A673 (cell line): ENCODE measurements at places on chromosomes 6 and 20. TPM values are rescaled to one million over a fixed set of nuclear protein-coding genes. Genes with fewer than 3 reads are reported as not detected.

DNA sequence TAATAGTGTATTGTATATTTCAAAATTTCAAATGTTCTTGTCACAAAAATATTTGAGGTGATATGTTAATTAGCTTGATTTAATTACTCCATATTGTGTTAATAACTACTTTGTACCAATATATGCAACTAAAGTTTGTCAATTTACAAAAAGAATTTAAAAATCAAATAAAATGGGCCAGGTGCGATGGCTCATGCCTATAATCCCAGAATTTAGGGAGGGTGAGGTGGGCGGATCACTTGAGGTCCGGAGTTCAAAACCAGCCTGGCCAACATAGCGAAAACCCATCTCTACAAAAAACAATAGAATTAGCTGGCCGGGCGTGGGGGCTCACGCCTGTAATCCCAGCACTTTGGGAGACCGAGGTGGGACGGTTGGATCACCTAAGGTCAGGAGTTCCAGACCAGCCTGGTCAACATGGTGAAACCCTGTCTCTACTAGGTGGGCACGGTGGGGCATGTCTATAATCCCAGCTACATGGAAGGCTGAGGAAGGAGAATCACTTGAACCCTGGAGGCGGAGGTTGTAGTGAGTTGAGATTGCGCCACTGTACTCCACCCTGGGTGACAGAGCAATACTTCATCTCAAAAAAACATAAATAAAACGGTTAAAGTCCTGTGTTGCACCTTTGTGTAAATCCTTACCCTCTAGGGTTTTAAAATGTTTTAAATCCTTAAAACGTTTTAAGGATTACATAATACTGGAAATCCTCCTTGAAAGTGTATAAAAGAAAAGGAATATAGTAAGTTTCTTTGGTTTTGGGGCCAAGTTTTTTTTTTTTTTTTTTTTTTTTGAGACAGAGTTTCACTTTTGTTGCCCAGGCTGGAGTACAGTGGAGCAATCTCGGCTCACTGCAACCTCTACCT is 4.0 kb downstream of the HSPA1B start:
- no peak for DNase-seq

OR2H2 gene
- not detected in 2 replicates for total RNA-seq

DNA sequence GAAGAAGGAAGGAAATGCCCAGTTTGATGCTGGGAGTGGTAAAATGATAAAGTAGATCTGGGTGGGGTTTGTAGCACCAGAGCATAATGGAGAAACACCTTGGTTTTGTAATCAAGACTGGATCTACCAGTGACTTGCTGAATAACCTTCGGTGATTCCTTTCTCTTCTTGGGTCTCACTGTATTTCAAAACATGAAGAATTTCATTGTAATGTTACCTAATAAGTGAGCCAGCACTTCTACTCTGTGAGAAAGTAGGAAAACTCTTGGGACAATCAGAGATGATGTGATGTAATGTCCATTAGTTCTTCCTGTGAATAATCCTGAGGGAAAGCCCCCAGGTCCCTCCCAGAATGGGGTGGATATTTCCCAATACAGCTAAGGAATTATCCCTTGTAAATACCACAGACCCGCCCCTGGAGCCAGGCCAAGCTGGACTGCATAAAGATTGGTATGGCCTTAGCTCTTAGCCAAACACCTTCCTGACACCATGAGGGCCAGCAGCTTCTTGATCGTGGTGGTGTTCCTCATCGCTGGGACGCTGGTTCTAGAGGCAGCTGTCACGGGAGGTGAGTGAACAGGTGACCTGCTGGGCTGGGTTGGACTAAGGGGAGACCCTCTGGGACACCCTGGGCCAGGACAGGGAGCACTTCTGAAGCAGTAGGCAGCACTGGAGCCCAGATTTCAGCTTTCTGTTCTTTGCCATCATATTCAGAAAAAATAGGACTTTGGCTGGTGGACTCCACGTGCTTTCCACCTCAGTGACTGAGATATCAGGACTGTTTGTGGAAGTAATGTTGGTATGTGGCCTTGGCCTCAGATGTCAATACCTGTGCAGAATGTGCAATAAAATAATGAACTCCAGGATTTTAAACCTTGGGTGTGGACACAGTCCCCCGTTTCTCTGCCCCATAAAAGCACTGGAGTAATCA is at the start of gene PI3:
PI3 (plus strand) TSS at position 469 of the 931 bp plus-strand sequence; CDS start at position 490, 21 bp downstream.
- no peak for DNase-seq

- DNase-seq, result no peak
Measured at GRCh38 chr20:20318365-20319161, 49.3 kb upstream of the INSM1 start.

- DNase-seq, result no peak
Measured at GRCh38 chr20:57460781-57461465, 64.0 kb downstream of the CTCFL start.

DNA sequence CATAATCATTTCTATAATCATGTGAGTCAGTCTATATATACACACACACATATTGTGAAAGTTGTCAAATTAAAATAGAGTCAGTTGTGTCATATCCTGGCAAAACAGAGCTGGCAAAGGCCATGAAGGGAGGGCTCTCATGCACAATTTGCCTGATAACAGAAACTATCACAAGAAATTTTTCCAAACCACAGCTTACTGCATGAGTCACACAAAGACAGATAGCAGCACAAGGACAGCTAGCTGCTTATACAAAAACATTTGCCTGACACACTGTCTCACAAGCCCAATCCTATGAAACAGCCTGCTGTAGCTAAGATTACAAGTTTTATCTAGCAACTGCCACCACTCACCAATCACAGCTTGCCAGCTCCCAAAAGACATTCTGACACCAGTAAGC is 848.5 kb upstream of the MAN1A1 start:
- DNase-seq, result no peak

DNA sequence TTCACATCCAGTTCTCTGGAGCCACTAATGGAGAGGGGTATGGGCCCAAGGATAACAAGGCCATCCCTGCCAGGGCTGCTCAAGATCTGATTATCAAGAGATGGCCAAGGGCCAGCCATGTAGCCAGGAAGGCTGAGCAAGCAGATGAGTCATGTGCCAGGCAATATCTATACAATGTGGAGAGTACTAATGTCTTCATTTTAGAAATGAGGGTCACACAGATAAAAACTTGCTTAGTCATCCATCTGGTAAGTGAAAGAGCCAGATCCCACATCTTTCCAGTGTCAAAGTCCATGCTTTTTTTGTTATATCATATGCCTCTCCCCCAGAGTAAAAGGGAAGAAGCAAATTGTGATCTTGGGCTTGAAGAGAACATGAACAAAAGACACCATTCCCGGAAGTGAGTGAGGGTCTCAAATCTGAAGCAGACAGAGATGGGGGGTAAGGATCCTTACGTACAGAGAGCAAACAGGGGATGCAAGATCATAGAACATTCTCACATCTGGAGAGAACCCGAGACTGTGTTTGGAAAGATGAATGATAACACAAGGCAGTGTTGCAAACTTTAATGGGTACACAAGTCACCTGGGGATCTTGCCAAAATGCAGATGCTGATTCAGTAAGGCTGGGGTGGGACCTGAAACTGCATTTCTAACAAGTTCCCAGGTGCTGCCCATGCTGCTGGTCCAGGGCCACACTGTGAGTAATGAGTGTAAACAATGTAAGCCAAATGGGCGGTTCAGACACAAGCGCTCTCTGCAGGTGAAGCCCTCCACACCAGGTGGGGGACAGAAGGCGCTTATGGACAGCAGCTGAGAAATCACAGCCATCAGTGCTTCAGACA is 20.0 kb upstream of the GSTA3 start:
- DNase-seq, result peak; percentile 50

MEP1A gene
- total RNA-seq, result not detected in 2 replicates

DNA sequence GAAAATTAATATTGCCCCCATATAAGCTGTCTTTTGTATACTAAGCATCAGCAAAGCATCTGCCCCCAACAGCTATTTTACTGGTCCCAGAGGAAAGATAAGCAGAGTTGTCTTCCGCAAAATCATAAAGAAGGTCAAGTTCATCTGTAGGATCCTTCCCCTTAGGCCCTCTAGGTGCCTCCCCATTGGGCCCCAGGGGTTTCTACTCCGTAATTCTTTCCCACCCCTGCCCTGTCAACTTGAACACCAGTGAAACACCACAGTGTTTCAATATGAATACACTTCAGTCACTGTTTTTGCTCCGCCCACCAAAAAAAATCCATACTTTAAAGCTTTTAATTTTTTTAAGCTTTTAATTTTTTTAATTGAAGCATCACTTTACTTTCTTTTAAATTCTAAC is 159.2 kb downstream of the ATXN1 start:
- DNase-seq, result no peak

TUBB2B gene
- 144 and 158 TPM in 2 replicates for total RNA-seq

GRCh38 chr6:130105996-130106704 is 87.8 kb downstream of the L3MBTL3 start:
- DNase-seq, result no peak

- DNase-seq, result no peak
Measured at GRCh38 chr6:164532198-164533044, 777.0 kb downstream of the C6orf118 start.

ADGRB3 gene
- total RNA-seq, result 7.7 and 8.1 TPM in 2 replicates

DNA sequence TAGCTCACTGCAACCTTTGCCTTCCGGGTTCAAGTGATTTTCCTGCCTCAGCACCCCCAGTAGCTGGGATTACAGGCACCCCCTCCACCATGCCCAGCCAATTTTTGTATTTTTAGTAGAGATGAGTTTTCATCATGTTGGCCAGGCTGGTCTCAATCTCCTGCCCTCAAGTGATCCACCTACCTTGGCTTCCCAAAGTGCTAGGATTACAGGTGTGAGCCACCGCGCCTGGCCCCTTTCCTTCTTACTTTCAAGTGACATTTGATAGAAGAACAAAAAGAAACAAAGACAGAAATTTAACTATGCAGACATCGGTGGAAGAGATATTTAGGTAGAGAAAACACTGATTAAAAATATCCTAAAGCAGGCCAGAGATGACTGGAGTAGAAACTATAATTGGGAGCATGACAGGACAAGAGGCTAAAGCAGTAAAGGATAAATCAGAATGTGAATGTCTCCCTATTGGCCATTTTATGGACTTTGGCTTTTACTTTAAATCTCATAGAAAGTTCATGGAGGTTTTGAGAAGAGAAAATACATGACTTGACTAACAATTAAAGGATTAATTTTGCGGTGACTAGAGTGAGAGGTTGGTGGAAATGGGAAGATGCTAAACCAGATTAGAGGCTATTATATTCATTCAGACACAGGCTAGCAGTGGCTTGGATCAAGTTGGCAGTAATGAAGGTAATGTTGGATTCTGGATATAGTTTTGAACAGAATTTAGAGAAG is 2.2 kb upstream of the EYS start:
- DNase-seq, result peak; percentile 1

DNA sequence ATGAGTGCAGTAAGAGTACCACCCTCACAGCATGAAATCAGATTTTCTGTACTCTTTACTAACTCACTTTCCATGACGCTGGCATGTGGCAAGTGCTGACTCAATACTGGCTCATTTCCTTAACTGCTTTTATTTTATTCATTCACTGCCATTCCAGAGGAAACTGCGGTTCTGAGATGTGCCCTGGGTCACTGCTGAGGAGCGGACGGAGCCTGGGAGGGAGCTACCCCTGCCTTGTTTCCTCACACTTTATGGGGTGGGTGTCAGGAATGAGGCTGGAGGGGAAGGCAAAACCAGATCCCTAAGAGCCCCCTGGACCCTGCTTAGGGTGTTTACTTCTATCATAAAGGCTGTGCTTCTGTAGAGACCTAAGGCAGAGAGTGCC is 14.4 kb downstream of the NT5E start:
- peak; percentile 96 for DNase-seq

GRCh38 chr6:89353118-89353556 is 615 bp upstream of the UBE2J1 start:
- no peak for DNase-seq

- DNase-seq, result no peak
Measured at GRCh38 chr6:5565971-5566370, 304.7 kb downstream of the FARS2 start.

FIG4 gene
- 10.9 and 16.5 TPM in 2 replicates for total RNA-seq

LPA gene
- not detected in 2 replicates for total RNA-seq

SLC35D3 gene
- not detected in 2 replicates for total RNA-seq

DNA sequence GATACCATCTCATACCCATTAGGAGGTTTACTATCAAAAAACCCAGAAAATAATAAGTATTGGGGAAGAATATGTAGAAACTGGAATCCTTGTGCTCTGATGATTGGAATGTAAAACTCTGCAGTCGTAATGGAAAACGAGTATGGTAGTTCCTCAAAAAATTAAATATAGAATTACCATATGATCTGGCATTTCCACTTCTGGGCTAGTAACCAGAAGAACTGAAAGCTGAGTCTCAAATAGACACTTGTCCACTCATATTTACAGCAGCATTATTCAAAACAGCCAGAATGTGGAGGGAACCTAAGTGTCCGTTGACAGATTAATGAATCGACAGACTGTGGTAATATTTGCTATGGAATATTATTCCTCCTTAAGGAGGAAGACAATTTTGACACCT is 44.3 kb downstream of the FOXC1 start:
- DNase-seq, result no peak

- no peak for DNase-seq
Measured at GRCh38 chr20:910870-911770, 5.0 kb downstream of the ANGPT4 start.

BNIP5 gene
- not detected in 2 replicates for total RNA-seq

DNA sequence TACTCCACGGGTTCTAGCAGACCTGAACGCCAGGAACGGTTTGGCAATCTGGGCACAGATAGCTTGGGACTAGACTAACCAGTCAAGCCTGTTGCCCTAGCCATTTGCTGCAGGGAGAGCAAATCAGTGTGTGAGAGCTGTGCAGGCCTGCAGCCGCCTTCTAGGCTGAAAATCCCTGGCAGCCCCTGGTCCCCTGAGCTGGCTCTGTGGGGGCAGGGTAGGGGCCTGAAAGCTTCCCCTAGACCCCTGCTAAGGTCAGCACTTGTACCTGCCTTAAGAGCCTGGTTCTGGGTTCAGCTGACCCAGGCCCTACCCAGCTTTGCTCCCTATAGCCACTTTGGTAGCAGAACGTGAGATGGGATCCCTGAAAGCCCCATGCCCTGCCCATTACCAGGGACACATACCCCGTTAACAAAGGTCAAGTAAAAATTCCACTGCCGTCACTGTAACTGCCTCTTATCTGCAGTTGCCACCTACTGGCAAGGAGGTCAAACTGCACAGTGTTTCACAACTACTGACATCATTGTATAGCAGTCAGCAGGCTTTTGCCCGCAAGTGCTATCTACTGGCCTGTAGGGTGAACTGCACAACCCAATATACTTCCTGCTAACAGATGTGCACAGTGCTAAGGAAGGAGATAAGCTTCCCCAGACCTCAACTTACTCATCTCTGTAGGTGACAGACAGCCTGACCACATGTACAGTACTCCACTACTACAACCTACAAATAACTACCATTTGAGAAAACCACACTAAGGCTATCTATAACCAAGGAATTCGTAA is 95.1 kb upstream of the OLIG3 start:
- DNase-seq, result peak; percentile 76

- no peak for DNase-seq
Measured at GRCh38 chr6:55726144-55726543, 147.2 kb upstream of the HMGCLL1 start.
